T-helper 1 cell (primary cell): ENCODE measurements at places on chromosomes 4 and X.

- no peak for DNase-seq
Measured at GRCh38 chr4:17469931-17470674, 41.8 kb downstream of the QDPR start.

GRCh38 chr4:187480146-187481145 lies 515.1 kb upstream of the ZFP42 start:
- no peak for DNase-seq

DNA sequence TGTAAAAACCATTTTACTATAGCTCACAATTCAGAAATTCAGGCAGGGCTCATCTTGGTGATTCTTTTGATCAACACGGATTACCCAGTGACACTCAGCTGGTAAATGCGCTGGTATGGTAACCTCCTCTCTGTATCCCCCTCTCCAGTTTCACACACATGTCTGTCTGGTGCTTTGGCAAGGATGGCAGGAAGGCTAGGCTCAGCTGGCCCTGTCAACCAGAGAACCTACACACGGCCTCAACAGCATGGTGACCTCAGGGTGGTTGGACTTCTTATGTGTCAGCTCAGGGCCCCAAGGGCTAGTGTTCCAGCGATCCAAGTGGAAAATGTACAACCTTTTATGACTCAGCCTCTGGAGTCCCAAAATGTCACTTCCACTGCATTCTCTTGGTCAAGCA lies 55.7 kb upstream of the EOLA2 start:
- no peak for DNase-seq

GRCh38 chr4:82708982-82709381 lies 89.6 kb downstream of the SCD5 start:
- no peak for DNase-seq

DNA sequence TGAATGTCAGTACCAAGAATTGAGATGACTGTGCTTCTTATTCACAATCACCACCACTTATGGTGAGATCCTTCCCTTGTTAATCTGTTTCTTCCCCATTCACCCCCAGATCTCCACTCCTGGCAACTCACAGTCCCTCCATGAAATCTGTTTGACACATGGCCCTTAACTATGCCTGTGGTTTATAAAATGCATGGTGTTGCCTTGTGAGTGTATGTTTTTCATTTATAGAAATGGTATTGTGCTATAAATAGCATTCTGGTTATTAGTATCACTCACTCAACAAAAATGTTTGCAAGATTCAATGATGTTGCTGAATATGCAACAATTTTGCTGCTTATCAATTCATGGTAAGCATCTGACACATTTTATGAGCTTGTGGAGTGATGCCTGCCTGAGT lies 131.0 kb downstream of the PRKX start:
- DNase-seq: no peak

GRCh38 chr4:112865443-112865842 lies 184.0 kb upstream of the ANK2 start:
- no peak for DNase-seq

DNA sequence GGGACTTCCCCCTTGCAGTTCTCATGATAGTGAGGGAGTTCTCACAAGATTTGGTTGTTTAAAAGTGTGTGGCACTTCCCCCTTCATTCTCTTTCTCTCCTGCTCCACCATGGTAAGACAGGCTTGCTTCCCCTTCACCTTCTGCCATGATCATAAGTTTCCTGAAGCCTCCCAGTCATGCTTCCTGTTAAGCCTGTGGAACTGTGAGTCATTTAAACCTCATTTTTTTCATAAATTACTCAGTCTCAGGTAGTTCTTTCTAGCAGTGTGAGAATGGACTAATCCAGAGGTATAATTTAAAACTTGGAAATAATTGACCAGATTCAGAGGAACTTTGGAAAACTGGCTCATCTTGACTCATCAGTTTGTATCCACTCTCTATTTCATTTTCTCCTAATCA lies 129.0 kb downstream of the TMEM47 start:
- no peak for DNase-seq

GRCh38 chr4:24322995-24323394 lies 261.4 kb downstream of the DHX15 start:
- DNase-seq: no peak

- DNase-seq: no peak
Measured at GRCh38 chr4:95379633-95380032, 169.1 kb downstream of the UNC5C start.

- DNase-seq: no peak
Measured at GRCh38 chrX:72095370-72095769, 36.3 kb downstream of the RTL5 start.

DNA sequence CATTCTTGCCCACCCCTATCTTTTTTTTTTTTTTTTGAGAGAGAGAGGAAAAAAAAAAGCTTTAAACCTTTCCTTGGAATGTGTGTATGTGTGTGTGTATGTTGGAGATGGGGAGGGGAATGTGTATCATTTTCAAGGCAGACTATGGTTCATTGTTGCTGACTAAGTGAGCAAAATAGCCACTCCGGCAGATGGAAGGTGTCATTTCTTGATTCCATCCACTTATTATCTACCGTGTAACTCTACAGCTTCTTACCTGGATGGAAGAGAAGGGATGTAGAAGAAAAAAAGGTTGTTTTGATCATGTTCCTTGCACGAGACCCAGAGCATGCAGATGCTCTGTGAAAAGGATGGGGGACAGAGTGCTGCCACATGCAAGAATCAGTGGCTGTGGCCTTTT lies 5.9 kb upstream of the GK2 start:
- DNase-seq: no peak

GRCh38 chr4:42442601-42443000 lies 45.3 kb downstream of the SHISA3 start:
- no peak for DNase-seq

DNA sequence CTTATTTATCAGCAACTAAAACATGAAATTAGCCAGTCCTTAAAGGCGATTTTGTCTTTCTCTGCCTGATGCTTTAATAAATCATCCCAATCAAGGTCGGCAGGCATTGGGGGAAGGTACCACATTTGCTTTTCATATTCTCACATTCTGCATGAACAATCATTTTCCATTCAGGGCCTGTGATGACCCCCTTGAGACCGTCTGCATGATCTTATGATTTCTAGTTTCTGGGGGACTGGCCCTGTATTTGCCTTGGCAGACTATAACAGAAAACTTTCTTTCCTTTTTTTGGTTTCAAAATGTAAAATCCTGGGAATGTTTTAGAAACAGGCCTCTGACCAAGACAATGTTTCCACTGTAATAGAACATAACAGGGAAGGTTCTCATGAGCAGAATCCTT lies 296.8 kb downstream of the IDS start:
- no peak for DNase-seq

DNA sequence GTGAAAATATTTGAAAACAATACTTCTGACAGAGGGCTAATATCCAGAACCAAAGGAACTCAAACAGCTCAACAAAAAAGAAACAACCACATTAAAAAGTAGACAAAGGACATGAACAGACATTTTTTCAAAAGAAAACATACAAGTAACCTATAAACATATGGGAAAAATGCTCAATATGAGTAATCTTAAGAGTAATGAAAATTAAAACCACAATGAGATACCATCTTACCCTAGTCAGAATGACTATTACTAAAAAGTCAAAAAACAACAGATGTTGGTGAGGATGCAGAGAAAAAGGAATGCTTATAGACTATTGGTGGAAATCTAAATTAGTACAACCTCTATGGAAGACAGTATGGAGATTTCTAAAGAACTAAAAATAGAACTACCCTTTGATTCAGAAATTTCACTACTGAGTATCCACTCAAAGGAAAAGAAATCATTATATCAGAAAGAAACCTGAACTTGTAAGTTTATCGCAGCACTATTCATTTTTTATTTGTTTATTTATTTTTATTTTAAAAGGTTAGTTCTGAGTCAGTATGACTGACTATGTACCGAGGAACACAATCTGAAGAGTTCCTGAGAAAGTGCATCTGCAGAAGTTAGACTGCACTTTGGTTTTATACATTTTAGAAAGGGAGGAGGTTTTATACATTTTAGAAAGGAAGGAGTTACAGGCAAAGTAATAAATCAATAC lies 231.3 kb downstream of the INPP4B start:
- DNase-seq: no peak
